ENCODE measurements at places on chromosomes 6 and 20.

DNA sequence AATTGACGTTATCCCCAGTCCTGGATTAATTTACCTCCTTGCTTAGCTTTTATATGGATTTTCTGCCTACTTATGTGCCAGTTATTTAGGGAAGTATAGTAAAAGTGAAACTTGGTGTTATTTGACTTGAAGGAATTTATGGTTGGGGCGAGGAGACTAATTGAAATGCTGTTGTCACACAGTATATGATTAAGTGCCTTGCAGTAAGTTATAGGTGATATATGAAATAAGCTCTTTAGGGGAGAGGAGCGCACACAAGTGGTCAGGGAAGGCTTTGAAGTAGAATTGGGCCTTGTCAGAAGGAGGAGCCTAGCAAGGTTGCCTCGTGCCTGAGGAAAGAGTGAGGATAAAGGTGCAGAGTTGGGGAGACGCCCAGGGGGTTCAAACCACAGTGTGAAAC is 20.5 kb downstream of the NCOA7 start:
- DNase-seq = no peak

- no peak for DNase-seq
These were observed 29.1 kb downstream of the BFSP1 start for GRCh38 chr20:17502105-17502504.

- DNase-seq = no peak
These were observed 85.3 kb downstream of the DCDC2 start for GRCh38 chr6:24272553-24272952.

DNA sequence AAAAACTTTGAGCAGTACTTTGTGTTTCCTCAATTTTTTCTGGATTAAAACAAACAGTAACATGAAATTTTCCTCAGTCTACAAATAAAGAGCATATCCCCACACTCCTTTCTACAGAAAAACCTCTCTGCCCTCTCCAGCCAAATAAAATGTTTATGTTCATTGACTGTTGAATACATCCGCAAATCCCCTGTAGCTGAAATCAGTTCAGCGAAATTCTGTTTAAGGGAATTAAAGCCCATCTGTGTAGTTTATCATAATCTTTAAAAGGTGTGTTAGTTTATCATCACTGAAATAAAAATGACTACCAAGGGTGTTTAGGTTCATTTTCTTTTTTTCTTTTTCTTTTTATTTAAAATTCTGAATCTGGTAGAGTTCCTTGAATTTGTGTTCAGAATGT is 157.8 kb upstream of the RUNX2 start:
- no peak for DNase-seq

GRCh38 chr6:13528777-13529343 is 41.5 kb upstream of the GFOD1 start:
- DNase-seq = no peak

DNA sequence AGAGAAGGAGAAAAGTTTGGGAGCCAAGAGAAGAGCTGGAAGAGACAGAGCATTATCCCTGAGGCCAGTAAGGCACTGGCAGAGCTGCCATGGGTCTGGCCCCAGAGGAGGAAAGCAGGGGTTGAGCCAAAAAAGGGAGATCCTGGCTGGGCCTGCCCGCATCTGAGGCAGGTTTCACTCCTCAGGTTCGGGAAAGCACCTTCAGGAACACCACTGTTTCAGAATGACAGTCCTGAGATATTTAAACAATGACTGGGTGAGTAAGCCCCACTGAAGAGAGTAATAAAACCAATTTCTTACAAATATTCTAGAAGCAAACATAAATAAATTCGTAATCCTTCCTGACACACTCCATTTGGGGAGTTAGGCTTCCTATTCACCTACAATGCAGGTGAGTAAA is 152.2 kb downstream of the BACH2 start:
- DNase-seq = no peak

DNA sequence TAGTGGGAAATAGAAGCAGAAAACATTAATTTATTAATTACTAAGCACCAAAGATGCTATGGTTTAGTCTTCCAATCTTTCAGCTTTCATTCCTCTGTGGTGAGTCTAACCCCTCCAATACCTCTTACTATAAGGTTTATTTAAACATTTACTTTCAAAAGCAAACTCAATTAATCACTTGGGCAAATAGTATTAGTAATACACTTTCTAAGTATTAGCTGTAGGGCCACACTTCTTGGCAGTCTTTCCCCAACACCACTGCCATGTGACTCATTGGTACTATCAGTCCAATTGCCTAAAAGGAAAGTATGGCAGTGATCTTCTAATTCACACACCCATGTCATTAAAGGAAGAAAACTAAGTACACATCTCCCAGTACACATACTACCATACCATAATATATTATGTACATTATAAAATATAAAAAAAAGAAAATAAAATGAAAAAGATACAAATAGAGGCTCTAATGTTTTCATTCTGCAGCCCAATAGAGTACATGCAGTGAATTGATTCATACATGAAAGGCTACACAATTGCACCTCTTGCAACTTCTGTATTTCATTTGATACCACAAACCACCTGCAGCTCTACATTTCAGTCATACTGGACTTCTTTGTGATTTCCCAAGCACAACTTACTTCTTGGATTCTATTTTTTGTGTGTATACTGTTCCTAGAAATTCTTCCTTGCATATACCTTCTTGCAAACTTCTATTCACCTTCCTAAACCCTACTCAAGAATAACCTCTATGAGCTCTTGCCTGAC is 218.6 kb downstream of the PKHD1 start:
- DNase-seq = no peak

DNA sequence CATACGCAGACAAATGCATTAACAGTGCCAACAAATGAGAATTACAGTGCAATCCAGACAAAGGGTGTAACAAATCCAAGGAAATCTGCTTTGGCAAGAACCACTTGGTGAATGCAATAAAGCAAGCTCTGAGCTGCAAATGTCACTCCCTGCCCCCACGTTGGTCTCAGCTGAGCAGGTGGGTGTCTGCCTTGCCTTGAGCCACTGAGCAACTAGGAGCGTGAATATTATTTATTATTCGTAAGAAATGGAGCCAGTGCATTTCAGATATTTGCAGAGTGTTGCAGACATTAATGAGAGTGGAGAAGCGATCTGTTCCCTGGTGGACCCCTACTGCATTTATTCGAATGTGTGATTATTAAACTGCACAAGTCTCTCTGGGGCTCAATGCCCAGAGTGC is 36.6 kb upstream of the F13A1 start:
- DNase-seq = no peak

Measured in left hindlimb (tissue), 1 donor.